Esophagus muscularis mucosa (tissue), 4 donors: ENCODE measurements at places on chromosomes 3 and 15. TPM values are rescaled to one million over a fixed set of nuclear protein-coding genes. Genes with fewer than 3 reads are reported as not detected.

- H3K27me3 ChIP-seq, result no peaks in the 10 kb centered on the region
- H3K36me3 ChIP-seq, result peaks cover 3% of the 10 kb centered on the region
- H3K4me1 ChIP-seq, result no peaks in the 10 kb centered on the region
- no peak overlapping the region for H3K4me3 ChIP-seq
- H3K27ac ChIP-seq, result no peak overlapping the region
- DNase-seq, result no peak
Measured at GRCh38 chr3:28267984-28268849, 26.8 kb downstream of the CMC1 start.

PLOD2 gene
- total RNA-seq, result 52.1 TPM

GRCh38 chr15:40079456-40079855 lies 29.2 kb downstream of the BMF start:
- DNase-seq, result no peak
- H3K27ac ChIP-seq, result no peak overlapping the region
- H3K27me3 ChIP-seq, result no peaks in the 10 kb centered on the region
- no peak overlapping the region for H3K4me3 ChIP-seq
- H3K36me3 ChIP-seq, result no peaks in the 10 kb centered on the region
- H3K4me1 ChIP-seq, result peaks cover 23% of the 10 kb centered on the region

DNA sequence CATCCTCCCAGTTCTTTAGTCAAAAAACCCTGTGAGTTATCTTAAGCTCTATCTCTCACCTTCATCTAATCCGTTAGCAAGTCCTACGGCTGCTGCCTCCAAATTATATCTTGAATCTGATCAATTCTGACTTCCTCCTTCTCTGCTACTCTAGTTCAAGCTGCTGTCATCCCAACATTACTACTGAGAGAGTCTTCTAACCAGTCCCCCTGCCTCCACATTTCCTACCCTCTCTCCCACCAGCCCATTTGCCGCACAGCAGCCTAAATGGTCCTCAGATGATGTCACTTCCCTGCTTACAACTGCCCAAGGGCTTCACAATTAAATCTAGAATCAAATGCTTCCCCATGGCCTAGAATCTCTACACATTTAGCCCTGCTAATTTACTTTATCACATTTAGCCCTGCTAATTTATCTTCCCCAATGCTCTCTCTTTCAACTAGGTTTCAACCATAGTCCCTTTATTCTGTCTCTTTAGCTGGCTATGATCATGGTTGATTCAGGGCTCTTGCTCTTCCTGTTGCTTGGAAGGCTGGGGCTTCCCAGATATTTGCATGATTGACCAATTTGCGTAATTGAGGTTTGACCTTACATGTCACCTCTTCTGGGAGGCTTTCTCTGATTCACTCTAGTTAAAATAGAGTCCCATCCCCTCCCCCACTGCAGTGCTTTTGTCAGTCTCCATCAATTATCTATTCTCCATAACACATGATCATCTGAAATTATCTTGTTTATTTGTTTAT lies 11.0 kb upstream of the ARL14 start:
- no peak overlapping the region for H3K27ac ChIP-seq
- H3K36me3 ChIP-seq, result no peaks in the 10 kb centered on the region
- H3K4me3 ChIP-seq, result no peak overlapping the region
- DNase-seq, result no peak
- no peaks in the 10 kb centered on the region for H3K4me1 ChIP-seq

DNA sequence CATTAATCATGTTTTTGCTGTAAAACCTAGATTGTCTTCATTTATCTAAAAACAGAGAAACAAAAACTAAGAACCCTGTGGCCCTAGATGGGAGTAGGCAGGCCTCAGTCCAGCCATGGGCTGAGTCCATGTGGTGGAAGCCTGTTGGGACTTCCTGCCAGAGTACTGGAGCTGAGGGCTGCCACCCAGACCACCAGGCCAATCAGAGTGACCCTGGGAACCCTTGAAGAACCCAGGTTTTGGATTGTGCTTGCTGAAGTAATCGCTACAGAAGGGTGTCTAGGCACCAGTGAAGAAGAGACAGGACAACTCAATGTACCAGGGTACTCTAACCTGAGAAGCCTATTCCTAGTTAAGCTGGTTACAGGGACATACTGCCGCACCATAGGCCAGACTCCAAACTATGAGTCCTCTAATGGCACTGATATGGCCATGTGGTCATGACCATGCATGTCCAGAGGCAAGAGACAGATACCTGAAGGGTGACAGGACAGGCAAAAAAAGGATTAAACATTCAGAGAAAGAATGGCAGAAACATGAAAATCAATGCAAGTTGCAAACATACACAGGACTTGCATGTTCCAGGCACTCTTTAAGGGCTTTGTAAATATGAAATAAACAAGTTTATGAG lies 12.9 kb downstream of the CSRNP1 start:
- H3K36me3 ChIP-seq, result peaks cover 64% of the 10 kb centered on the region
- DNase-seq, result no peak
- H3K4me1 ChIP-seq, result peaks cover 59% of the 10 kb centered on the region

GOLGA8G gene
- 0.17 TPM for total RNA-seq
